NCI-H187 (cell line): ENCODE measurements at places on chromosomes 7 and 10.

- no peak for DNase-seq
Observed at GRCh38 chr7:3196629-3197400, 104.2 kb upstream of the SDK1 start.

DNA sequence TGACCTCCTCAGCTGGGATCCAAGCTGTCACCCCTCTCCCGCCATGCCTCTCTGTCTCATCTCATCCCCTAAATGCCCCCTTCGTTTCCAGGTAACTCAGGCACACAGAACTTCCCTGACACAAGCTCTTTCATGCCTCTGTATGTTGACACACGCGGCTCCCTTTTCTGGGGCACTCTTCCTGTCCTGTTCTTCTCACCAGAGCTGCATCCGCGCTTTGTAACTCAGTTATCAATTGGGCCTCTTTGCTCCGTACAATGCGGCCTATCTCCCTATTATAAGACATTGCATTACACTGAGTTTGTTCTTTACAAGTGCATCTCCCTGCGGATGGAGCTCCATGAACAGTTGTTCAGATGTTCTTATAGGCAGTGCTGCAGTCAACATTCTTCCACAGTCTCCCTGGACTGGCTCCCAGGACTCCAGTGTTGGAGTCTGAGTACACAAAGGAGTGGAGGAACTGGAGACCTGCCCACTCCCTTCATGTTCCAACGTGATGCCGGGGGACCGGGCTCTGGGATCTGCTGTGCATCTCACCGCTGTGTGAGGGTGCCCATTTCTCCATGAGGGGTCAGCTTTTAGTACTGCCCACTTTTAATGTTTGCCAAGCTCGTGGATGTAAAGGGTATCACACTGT is 56.9 kb upstream of the TNS3 start:
- DNase-seq: no peak

- DNase-seq: no peak
Observed at GRCh38 chr7:86768394-86768793, 124.7 kb downstream of the GRM3 start.

DNA sequence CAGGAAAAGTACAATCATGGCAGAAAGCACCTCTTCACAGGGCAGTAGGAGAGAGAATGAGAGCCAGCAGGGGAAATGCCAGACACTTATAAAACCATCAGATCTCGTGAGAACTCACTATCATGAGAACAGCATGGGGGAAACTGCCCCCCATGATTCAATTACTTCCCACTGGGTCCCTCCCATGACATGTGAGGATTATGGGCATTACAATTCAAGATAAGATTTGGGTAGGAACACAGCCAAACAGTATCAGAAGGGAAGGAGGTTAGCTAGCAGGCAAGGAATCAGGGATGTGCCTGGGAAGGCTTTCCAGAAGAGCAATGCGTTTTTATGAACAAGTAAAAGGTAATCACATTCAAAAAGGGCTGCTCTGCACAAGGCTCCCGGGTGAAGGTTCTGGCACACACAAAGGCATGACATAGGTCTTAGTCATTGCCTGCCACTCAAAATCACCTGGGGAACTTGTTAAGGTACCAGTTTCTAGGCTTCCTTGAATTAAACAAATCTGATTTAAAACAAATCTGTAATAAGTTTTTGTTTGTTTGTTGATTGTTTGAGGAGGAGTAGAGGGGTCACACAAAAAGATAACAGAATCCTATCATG is 40.9 kb downstream of the BMPER start:
- no peak for DNase-seq

DNA sequence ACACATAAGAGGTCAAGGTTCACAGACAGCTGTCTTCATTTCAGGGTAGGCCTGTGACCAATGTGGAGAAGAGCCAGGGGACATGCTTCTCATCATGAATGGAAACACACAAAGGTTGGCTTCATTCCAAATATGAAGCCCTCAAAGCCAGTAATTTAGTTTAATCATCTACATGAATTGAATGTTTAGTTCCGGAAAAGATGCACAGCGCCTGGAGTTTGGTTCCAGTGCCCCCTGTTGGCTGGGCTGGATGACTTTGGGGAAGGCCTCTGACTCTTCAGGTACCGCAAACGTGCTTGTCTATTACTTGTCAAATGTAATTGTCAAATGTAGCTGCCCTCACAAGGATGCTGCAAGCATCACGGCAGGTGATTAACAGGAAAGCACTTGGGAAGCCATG is 130.7 kb downstream of the ADRA2A start:
- no peak for DNase-seq

- DNase-seq: no peak
Observed at GRCh38 chr10:14477408-14477710, 146.6 kb upstream of the FRMD4A start.

DNA sequence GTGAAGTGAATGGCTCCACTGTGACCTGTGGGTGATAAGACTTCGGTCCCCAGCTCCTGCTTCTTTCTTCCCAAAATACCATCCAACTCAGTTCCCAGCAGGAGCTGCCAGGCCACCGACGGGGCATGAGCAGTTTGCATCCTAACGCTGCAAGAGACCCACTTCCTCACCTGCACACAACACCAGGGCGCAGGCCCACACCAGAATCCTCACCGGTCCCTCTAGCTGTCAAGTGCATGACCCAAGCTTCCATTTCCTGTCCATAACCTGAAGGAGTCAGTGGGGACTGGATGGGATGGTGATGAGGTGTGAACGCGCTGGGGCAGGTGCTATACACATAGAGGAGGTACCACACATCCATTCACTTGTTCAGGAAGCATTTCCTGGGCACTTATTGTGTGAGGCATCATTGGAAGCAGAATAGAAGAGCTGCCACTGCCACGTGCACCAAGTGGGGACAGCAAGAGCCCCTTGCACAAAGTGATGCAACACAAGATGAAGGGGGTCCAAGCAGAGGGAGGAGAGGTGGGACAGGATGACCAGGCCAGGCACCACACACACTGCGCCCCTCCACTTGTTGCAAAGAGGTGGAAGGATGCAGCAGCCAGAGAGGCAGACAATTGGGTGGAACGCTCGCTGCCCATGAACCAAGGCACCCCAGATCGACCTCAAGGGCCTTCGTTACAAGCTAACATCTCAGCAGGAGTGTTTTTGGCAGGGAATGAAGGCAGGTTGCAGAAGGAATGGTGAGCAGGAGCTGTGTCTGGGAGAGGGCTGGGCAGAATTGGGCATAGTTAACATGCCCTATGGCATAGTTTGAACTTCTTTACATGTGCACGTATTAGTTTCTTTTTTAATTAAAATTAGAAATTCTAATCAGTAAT is 605.8 kb upstream of the MGMT start:
- DNase-seq: no peak

- no peak for DNase-seq
Observed at GRCh38 chr7:42170724-42171123, 66.3 kb downstream of the GLI3 start.

DNA sequence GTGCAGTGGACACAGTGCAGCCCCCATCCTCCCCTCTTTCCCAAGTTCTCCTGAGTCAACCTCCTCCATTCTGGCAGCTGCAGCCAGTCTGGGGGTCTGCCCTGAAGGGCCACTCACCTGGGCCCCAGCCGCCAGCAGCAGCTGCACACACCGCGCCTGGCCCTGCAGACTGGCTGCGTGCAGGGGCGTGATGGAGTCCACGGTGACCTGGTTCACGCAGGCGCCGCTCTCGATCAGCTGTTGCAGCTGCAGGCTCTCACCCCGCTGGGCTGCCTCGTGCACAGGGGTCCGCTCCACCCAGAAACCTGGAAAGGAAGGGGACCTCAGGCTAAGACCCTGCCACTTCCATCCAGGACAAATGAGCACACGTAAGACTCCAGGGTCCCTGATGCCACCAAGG is 13.6 kb downstream of the ASB13 start:
- no peak for DNase-seq

DNA sequence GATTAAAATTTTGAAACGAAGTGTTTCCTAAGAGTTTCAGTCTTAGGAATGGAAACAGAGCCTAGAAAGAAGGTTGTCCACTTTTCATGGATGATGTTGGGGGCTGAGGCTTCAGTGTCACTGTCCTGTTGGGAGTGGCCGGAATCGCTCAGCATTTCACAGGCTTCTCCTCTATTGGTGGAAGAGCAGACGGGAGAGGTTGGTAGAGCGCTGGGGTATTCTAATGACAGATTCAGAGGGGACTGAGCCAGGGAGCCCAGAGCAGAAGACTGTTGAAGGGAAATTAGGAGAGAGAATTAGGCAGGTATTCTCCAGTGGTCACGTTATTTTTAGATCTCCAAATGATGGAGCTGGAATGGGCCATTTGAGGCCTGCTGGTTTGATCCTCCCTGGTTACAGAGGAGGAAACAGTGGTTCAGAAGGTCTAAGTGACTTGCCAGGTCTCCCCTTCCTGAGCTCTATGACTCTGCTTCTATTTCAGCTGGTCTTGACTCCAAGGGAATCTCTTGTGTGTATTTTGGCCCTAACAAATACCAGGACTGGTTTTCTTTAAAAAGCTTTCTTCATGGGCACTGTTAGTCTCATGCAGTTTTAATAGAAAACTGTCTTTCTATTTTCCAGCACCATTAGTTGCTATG is 35.7 kb upstream of the EEPD1 start:
- DNase-seq: no peak

GRCh38 chr10:22853906-22854447 is 73.9 kb upstream of the ARMC3 start:
- DNase-seq: no peak

DNA sequence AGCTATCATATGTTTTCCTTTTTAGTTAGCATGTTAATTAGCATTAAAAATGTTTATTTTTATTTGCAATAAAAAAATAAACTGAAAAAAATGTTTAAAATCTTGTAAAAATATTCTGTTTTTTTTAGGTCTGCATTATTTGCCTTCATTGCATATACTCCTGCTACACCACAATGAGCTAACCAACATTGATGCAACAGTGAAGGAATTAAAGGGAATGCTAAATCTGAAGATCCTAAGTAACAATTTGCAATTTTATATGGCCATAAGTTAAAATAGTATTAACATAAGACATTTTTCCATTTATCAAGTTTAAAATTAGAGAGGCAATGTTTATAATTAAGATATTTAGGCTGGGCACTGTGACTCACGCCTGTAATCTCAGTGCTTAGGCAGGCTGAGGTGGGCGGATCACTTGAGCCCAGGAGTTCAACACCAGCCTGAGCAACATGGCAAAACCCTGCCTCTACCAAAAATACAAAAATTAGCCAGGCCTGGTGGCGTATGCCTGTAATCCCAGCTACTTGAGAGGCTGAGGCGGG is 32.2 kb downstream of the LRRC72 start:
- DNase-seq: no peak

DNA sequence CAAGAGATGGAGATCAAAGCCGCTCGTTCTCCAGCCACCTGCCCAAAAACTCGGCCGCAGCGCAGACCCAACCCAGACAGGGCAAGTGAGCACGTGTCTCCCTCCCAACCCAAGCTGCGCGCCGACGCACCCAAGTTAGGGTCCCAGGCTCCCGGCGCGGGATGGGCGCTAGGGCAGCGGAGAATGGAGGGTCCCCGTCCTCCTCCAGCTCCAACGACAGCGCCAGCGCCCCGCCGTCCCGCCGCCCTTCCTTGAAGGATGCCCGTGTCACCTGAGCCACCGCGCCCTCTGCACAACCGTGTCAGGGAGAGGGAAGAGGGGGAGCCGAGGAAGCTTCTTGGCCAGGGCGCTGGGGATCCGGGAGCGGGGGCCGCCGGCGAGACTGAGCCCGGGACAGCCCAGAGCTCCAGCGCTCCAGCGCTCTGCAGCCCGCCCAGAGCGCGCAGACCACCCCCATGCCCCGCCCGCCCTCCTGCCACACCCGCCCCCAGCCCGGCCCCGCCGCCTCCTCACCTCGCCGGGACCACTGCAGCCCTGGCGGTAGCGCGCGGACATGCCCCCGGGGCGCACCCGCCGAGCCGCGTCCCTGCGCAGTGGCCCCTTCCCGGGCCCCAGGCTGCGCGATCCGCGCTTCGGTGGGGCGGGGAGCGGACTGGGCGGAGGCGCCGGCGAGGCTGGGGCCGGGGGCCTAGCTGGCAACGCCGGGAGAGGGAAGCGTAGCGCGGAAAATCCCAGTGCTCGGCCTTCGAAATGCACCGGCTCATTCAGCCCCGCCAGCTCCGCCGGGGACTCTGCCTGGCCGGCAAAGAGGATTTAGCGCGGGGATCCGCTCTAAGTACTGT is at the start of gene SLC16A12:
Gene SLC16A12 (minus strand): TSS at position 424 of the 842 bp plus-strand sequence. CDS start 73,016 bp downstream, outside the sequence.
- no peak for DNase-seq

- no peak for DNase-seq
Observed at GRCh38 chr10:84765656-84766055, 437.3 kb downstream of the CCSER2 start.

DNA sequence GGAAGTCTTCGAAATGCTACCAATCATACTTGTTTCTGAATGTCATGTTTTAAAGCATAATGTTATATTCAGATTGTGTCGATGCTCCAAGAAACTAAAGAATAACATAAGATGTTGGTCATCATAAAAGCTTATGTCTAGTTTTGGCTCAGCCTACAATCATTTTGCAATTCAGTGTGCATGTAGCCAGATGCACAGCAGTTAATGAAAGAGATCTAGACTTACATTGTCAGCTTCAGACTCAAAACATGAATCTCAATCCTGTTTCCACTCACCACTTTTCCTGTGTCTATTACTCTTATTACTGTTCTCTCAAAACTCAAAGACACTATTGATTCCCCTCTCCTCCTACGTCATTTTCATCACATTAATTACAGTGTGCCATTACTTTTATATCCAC is 21.4 kb downstream of the TMEM196 start:
- DNase-seq: no peak

DNA sequence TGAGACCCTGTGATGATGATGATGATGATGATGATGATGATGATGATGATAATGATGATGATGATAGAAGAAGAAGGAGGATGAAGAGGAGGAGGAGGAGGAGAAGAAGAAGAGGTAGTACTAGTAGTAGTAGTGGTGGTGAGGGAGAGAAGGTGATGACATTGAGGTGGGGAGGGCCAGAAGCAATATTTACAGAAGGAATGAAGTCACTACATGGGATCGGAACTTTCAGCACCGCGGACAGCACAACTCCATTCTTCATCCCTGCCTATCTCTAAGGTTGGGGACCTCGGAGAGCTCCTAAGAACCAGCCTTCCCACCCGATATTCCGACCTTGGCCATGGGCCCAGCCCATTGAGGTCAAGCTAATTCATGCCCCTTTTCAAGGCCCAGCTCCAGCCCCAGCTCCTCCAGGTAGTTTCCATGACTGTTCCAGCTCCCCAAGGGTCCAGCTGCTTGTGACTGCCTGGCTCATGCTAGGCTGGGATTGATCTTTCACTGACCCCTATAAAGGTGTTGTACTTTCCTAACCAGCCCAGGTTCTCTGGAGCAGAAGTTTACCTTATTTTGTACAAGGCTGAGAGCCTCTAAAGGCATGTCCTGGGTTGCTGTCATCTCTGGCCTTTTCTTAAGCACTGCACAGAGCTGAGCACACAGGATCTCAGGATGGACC is 10.3 kb downstream of the CRHR2 start:
- DNase-seq: no peak

- DNase-seq: no peak
Observed at GRCh38 chr7:12911053-12911452, 223.6 kb downstream of the ARL4A start.

DNA sequence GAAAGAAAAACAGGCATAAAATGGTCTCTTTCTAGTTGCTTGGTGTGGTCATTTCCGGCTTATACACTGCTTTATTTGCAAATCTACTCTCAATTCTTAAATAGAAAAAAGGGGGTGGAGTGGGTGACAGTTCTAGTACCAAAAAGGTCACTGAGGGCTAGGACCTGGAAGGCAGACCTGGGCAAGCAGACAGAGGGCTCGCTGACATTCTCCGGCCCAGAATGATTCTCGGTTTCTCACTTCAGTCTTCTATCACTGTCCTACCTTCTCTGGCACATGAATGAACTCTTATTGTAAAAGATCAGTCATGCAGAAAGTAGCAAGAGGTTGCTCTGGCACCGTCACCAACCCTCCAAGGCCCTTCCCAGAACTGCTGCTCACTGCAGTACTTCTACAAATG is 54.0 kb downstream of the MALSU1 start:
- peak; percentile 24 for DNase-seq

- no peak for DNase-seq
Observed at GRCh38 chr7:108535744-108536143, 9.8 kb upstream of the PNPLA8 start.
